8988T (cell line): ENCODE measurements at places on chromosomes 1 and 21.

DNA sequence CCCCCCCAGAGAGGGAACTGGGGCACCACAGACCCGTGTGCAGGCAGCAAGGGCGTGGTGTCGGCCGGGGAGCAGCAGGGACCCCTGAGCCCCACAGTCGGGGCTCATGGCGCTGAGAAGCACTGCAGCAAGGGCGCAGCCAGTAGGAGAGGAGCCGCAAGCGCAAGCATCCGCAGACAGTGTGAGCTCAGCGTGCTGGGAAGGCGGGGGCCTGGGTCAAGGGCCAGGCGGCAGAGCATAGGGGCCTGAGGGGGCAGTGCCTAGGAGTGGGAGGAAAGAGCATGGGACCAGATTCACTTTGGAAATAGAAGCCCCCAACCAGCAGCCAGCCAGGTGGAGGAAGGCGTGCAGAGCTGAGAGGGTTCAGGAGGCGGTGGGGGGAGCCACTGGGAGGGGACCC is 6.7 kb upstream of the KCNAB2 start:
- DNase-seq = no peak

DNA sequence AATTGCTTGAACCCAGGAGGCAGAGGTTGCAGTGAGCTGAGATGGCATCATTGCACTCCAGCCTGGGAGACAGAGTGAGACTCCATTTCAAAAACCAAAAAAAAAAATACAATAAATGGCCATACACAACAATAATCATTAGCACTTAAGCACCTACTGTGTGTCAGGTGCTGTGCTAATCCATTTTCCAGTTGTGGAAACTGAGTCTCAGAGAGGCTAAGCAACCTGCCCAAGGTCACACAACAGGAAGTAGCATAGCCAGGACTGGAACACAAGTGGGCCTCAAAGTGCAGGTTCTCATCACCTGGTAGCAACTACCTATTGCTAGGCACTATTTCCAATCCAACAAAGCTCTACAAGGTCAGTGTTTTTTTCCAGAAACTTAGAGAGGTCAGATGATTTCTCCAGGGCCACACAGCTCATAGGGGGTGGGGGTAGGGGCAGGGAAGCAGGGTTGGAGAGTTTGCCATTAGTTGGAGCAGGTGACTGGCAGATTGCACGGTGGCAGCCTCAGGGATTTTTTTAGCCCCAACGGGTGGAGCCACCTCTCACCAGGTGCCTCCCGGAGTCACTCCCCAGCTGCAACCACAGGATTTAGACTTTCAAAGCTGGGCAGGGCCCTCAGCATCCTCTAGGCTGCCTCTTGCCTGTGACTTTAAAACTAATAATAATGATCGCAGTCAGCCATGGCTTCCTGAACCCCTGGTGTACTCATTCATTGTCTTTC is 52.5 kb upstream of the ID3 start:
- DNase-seq = no peak

- no peak for DNase-seq
These were observed 62.5 kb upstream of the LYST start for GRCh38 chr1:235929216-235929615.

DNA sequence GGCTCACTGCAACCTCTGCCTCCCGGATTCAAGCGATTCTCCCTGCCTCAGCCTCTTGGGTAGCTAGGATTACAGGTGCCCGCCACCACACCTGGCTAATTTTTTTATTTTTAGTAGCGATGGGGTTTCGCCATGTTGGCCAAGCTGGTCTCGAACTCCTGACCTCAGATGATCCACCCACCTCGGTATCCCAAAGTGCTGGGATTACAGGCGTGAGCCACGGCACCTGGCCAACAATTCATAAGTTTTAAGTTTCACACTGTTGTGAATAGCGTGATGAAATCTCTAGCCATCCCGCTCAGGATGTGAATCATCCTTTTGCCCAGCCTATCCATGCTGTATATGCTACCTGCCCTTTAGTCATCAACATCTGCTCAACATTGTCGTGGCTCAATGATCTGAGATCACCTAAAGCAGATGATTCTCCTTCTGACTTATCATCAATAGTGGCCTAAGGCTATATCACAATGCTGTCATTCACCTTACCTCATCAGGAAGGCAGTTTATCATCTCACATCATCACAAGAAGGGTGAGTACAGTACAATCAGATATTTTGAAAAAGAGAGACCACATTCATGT is 2.6 kb downstream of the PFDN2 start:
- DNase-seq = no peak

- DNase-seq = no peak
These were observed 7.9 kb upstream of the OR2B11 start for GRCh38 chr1:247465796-247466195.

DNA sequence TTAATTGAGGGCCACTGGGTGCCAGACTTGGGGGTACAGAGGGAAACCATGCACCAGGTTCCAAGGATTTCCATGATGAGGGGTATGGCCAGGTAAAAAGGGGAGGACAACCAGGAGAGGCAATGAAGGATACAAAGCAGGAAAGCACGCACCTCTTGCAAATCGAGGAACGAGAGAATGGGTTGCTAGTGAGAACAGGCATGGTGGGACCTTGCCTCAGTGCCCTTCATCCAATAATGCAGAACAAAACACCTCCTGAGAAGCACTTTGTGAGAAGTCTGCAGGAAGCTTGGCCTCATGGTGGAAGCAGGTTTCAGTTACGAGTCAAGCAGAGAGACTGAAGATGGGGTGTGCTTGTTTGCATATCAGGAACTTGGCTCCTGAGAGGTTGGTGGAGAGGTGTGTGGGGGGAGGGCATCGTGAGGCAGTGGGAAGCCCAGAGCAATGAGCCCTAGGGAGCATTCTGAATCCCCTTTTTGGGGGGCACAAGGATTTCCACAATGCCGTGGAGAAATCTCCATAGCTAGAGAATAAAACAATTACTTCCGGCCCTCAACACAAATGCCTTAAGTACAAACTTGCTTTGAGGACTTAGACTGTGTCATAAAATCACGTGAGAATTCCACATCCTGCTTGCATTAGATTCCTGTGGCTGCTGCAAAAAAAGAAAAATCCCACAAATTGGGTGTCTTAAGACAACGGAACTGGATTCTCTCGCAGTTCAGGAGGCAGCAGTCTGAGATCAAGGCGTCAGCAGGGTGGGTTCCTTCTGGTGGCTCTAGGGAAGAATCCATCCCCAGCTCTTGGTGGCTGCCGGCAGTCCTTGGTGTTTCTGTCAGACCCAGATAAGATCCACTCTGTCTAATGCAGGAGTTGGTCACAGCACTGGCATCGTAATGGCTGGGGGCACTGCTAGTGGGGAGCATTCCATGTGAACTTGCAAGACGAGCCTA is 54.9 kb upstream of the BACE2 start:
- no peak for DNase-seq

GRCh38 chr21:43652616-43653015 is 6.7 kb downstream of the HSF2BP start:
- DNase-seq = no peak

GRCh38 chr1:152067150-152067549 is 21.7 kb downstream of the TCHHL1 start:
- no peak for DNase-seq
